Fibroblast of skin of abdomen (primary cell): ENCODE measurements at places on chromosomes 3 and 15.

- DNase-seq, result no peak
Measured at GRCh38 chr3:101069901-101070798, 76.9 kb upstream of the ABI3BP start.

- peak; percentile 87 for DNase-seq
Measured at GRCh38 chr3:27681249-27681748, 40.8 kb downstream of the EOMES start.

DNA sequence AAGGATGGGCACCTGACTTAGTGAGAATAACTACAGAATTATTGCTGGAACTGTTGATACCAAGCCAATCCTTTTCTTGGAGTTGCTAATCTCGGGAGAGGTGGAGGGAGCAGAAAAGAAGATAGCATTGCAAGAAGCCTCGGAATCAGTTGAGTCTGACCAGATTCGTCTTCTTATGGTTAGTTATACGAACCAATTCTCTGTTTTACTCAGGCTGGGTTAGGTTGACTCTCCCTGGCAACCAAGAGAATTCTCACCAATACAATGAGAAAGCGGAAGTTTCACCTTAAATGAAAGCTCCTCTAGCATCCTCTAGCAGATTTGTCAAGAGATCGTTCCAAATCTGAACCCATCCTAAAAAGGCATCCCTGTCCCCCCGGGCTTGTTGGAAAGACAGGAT, 43.5 kb upstream of the UBE2E1 start:
- DNase-seq, result no peak

- DNase-seq, result peak; percentile 45
Measured at GRCh38 chr3:71163198-71163918, 420.2 kb downstream of the FOXP1 start.

DNA sequence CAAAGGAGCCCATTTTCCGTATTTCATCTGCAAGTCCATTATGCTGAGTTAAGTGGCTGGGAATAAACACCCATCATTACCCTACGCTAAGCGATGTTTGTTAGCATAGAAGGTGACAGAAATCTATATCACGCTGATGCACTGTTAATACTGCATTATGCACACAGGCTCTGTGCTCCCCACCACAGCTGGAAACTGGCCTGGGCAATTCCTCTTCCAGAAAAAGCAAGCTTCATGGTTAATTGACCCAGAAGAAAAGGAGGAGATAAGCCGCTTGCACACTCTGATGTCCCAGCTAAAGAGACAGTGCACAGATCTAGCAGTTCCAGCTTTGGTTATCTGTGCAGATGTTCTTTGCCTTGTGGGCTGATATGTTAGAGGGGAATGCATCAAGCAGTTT, 232.6 kb downstream of the NTRK3 start:
- DNase-seq, result no peak

DNA sequence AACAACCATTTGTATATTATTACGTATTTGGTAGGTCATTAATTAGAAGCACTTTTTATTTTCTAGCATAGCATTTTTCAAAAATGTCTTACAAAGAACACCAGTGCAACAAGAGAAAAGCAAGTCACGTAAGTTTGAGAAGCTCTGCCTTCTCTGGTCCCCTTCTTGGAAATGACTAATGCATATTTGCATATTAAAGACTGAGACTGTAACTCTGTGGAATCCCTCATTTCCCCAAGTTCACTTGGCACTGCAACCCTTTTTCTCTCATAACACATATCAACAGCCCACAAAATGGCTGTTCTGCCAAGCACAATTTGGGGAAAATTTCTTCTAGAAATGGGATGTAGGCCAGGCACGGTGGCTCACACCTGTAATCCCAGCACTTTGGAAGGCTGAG, 176.3 kb downstream of the ERC2 start:
- peak; percentile 70 for DNase-seq

GRCh38 chr15:71588746-71589145, 221.6 kb upstream of the NR2E3 start:
- peak; percentile 85 for DNase-seq

DNA sequence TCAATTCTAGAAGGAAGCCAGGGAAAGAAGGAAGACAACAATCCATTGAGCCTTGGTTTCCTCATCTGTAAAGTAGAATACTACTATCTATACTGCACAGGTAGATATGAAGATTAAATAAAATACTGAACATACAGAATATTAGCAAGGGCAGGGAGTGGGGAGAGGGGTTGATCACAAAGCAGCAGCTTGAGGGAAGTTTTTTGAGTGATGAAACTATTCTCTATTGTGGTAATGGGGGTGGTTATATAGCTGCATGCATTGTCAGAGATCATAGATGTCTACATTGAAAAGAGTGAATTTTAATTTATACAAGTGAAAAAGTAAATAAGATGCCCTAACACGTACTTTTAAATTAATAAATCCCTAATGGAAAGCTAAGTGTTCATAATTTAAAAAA, 242.6 kb upstream of the LRTM1 start:
- peak; percentile 57 for DNase-seq

DNA sequence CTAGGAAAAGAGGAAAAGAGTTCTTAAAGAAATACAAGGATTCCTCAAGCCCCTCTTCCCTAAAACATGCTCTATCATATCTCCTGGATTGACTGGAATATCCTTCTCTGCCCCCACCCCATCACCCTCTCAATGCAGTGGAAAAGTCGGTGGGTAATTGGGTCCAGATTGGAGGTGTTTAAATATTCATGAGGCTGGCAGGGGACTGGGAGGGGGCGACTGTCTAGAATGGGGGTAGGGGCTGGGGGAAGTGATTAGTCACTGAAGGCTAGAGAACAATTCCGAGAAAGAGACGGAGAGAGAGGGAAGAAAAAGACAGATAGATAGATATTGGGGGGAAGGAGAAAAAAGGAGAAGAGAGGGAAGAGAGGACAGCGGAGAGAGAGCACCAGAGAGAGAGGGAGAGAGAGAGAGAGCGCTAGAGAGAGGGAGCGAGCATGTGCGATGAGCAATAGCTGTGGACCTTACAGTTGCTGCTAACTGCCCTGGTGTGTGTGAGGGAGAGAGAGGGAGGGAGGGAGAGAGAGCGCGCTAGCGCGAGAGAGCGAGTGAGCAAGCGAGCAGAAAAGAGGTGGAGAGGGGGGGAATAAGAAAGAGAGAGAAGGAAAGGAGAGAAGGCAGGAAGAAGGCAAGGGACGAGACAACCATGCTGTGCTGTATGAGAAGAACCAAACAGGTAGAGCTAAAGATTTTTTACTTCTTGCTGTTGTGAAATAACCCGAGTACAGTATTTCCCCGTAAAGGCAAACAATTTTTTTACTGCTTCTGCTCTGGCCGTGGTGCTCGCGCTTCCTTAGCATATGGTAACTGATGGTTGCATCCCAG, at the start of gene GAP43:
TSS of gene GAP43 (plus strand) at position 467 of the 825 bp plus-strand sequence. CDS start at position 647, 180 bp downstream.
- DNase-seq, result peak; percentile 87

GRCh38 chr3:191959876-191960413, 499.0 kb downstream of the PYDC2 start:
- no peak for DNase-seq

- DNase-seq, result no peak
Measured at GRCh38 chr3:77464111-77464688, 424.3 kb downstream of the ROBO2 start.

DNA sequence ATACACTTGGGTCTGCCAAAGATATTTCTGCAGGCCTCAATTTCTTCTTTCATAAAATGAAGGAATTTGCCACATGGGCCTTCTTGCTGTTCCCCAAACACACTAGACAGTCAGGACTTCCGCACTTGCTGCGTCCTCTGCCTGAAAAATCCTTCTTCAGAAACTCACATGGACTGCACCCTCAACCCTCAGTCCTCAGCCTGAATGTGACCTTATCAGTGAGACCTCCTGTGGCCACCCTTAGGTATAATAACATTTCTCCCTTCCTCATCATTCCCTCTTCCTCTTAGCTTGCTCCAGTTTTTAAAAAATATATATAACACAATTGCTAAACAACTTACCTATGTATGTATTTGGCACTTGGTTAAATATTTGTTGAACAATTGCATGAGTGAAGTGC, 257.5 kb downstream of the MFSD1 start:
- no peak for DNase-seq

DNA sequence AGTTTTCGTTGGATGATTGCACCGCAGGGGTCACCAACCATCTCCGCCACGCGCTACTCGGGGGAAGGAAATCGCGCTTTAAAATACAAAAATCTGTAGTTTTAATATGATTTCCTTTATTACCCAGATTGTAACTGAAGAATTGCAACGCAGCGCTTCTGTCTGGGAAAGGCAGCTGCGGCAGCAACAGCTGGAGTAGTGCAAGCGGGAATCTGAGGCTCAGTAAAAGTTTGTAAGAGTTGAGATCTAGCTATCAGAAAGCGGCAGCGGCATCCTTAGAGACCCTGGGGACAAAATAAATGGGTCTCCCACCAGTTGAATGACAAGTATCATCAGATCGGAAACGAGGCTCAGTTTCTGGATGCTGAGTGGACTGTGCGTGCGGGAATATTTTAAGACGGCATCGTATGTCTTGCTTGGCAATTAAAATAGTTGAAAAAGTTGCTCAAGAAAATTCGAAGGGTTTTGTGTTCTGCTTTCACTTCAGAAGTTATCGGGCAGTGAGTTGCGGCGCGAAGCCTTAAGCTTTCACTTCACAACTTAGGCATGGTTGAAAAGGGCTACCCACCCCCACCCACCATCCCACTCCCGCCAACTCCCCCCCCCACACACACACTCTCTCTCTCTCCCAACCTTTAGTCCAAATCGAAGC, 2.7 kb downstream of the MECOM start:
- no peak for DNase-seq

- no peak for DNase-seq
Measured at GRCh38 chr15:101578443-101578894, 73.7 kb downstream of the TM2D3 start.

- no peak for DNase-seq
Measured at GRCh38 chr3:59816312-59816711, 766.5 kb upstream of the CFAP20DC start.

DNA sequence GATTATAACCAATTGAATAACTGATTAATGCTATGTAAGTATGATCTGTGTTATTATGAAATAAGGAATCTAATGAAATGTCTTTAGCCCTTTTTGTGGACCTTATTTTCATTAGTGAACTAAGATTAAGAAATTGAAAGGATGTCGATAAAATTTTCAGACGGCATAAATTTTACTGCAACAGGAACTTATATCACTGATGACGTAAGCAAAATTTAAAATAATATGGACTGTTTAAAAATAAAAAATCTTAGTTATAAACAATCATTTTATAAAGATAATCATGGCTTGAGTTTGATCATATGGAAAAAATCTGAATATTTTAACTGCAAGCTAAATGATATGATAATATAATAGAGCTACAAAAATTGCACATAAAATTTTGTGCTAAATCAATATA, 112.7 kb downstream of the SPATA16 start:
- DNase-seq, result no peak

- no peak for DNase-seq
Measured at GRCh38 chr15:96119734-96120133, 210.8 kb upstream of the NR2F2 start.

DNA sequence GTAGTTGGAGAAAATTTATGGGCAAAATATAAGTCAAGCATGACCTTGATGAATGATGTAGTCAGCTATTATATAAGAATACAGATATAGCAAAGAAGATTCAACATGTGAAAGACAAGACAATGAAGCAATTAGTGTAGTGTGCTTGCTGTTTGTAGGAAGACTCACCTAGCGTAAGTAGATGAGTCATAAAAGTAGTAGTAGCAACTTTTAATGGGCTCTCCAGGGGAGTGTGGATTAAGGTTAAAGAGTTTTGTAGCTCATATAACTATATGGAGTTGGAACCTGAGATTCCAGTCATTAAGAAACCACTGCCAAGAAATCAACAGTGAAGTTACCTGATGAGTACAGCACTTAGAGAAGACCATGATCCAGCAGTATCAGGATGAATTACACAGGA, 444.7 kb upstream of the CNTN3 start:
- DNase-seq, result no peak

- no peak for DNase-seq
Measured at GRCh38 chr3:113226491-113226890, 15.1 kb downstream of the BOC start.

DNA sequence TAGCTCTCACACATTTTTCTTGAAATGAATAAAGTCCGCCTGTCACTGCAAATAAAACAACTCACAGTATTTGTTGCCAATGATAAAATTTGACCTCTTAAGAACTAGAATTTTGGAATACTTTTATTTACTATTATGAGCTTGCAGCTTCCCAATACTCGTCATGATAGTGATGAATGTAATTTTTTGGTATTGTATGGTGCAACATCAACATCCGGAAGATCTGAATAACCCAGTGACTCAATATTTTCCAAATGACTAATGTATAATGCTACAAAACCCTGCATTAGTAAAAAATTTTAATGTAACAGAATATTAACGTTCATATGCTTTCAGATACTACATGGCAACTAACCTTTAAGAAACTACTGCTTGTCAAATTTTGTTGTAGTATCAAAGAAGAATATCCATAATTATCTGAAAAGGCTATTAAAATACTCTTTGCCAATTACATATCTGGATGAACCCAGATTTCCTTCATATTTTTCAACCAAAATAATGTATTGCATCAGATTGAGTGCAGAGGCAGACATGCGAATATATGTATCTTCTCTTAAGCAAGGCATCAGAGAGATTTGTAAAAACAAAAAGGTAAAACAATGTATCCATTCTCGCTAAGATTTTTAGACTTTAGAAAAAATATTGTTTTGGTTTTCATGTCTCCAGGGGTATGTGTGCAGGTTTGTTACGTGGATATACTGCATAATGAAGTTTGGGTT, 95.3 kb downstream of the IGF2BP2 start:
- DNase-seq, result peak; percentile 85

GRCh38 chr15:41908736-41909461, 15.0 kb upstream of the SPTBN5 start:
- no peak for DNase-seq

- DNase-seq, result no peak
Measured at GRCh38 chr3:36524560-36524959, 144.3 kb downstream of the STAC start.

- DNase-seq, result no peak
Measured at GRCh38 chr3:126935756-126936509, 47.0 kb upstream of the PLXNA1 start.

GRCh38 chr15:100833417-100834389, 45.9 kb upstream of the ALDH1A3 start:
- no peak for DNase-seq

DNA sequence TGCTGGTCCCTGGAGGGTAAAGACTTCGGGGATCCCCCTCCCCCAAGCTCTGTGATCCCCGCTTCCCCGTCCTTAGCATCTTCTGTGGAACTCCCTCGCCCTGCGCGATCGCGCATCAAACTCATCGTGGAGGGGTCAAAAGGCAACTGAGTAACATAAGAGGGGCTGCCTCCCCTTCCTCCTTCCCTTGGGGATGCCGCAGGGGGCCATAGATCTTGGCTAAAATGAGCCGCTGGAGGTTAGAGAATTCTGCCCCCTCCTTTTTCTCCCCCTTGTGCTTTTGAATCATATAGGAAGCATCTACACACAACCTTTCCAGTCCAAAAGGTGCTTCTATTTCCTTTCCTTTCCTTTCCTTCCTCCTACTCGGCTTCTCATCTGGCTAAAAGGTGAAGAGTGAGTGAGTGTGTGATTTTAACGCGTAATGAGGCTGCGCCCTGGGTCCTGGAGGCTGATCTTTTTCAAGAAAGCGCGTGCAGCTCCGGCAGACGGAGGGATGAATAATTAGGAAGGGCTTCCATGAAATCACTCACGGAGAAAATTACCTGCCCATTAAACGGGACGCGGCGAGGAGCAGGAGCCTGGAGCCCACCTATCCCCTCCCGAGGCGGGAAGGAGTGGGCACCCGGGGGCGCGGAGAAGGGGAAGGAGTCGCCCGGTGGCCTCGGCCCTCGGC, 831 bp upstream of the ROBO2 start:
- peak; percentile 2 for DNase-seq
